ENCODE measurements at places on chromosomes 1 and 21.

- no peak for DNase-seq
Observed at GRCh38 chr1:197073978-197074377, 6.9 kb upstream of the F13B start.

DNA sequence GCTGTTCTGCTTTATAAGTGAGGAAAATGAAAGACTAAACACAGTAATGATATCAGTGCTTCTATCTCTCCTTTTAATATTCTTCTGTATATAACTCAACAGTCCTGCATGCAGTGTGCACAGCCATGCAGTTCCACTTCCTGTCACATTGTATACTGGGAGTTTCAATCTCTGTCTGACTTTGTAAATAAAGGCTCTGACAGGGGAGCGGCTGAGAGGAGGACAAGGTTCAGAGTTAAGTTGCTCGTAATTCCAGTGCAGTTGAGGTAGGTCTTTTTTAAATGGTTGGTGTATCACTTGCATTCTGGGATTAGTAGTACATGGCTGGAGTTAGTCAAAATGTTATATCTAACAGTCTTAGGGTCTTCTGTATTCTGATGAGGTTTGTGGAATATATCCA lies 264.5 kb downstream of the OLFM3 start:
- DNase-seq, result no peak

DNA sequence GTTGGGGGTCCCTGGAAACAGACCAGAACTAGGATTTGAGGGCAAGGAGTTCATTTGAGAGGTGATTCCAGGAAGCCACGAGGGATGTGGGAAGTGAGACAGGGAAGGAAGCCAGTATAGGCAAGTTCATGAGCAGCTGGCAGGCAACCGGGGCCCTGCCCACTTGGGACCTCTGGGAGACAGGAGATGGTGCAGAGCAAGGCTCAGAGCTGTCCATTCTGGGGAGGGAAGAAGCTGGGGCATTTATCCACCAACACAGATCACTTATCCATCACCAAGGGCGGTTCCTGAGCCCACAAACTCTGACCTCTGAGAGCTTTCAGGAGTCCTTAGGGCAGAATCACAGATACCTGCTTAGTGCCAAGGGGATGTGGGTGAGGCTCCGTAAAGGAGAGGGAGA lies 16.8 kb downstream of the EDN2 start:
- DNase-seq, result no peak

GRCh38 chr1:32984455-32985171 lies 20.0 kb upstream of the RNF19B start:
- peak; percentile 74 for DNase-seq

DNA sequence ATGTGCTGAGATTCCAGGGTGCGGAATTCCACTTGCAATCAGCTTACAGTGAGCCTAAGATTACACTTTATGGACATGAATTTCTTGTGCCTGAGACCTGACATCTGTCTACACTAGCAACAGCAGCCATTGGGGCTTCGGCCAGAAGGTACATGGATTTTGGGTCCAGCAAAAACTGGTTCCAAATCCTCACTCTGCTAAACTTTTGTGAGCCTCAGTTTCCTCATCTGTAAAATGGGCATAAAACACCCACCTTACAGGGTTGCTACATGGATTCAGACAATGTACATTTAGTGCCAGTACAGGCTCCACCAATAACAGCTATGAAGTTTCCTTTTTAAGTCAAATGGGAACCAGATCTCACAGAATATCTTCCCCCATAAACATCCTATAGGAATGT lies 30.8 kb downstream of the RHEX start:
- no peak for DNase-seq

DNA sequence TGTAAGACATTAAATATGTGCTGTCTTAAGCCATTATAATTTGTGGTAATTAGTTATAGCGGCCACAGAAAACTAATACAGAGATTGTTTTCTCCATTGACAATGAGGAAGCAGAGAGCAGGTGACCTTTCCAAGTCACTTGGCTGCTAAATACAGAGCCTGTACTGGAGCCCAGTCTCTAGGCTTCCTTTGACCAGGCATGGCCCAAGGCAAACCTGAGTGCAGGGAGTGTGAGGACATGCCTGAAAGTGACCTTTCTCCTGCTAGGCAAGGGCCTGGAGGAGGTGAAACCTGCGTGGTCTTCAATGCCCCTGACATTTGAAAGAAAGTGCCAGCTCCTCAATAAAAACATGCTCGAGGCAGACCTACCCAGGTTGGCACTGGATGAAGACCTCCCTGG lies 12.5 kb upstream of the CHI3L1 start:
- no peak for DNase-seq
